ENCODE measurements at places on chromosomes 3 and 15.

DNA sequence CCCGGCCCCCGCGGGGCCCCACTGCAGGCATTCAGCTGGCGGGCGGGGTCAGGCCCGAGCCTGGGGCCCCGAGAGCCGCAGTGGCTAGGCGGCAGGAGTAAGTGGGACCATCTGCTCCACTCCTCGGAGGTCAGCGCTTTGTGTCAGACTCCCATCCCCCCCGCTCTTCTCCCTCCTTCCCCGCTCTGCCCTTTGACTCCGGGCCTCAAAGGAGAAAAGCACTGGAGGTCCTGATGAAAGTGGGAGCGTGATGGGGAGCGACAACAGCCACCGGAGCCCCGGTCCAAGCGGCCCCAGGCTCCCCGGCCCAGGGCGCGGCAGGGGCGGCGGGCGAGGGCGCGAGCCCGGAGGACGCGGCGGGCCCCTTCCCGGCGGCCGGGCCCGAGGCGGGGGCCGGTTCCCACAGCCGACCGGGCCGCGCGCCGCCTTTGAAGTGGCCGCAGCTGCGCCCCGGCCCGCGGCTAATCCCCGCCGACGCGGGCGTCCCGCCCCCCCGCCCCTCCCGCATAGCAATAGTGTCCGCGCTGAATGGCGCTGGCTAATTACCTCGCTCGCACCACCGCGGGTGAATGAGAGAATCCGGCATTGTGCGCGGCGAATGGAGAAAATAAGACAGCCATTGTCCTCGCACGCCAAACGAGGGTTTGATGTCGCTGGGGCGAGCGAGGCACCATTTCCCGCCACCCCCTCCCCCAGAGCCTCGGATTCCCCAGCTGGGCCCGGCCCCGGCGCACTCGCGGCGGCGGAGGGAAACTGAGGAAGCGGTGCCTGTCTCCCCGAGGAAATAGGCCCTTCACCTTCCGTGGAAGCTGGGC lies 22.4 kb downstream of the IGDCC3 start:
- no peak for DNase-seq

GRCh38 chr3:134985864-134986715 lies 191.0 kb downstream of the EPHB1 start:
- DNase-seq = no peak

DNA sequence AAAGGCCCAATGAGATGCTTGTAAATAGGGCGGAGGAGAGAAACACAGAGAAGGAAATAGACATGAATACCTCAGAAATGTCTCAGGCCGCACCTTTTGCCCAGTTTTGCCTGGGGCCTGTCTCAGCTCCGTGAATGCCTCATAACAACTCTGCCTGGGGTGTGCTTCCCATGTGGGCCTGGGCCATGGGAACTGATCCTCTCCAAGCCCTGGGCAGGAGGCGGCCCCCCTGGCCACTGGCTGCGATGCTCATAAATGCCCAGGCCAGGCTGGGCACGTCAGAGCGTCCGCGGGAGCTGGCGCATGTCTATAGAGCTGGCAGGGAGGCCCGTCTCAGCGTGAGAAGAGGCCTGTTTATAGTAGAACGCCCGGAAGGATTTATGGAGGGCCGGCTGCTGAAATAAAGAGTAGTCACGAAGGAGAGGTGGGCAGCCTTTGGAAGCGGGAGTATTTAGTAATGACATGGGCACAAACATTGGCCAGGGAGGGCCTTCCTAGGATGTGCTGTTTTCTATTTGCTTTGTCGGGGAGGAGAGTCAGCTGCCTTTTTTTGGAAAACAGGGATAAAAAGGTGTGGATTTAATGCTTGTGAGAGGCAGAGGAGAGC lies 85.9 kb upstream of the IGF1R start:
- DNase-seq = no peak

DNA sequence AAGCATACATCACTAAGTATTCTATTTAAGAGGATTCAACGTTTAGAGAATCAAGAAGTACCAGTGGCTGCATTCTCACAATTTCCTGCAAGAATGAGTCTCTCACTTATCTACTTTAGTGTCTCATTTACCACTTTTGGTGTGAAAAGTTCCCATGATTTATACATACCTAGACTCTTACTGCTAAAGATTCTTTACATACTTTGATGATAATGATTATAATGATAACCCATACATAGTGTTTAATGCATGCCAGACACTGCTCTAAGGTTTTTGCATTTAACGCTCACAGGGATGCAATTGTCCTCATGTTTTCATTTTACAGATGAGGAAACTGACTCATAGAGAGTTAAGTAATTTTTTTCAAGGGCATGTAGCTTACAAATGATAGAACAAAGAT lies 133.6 kb downstream of the TMEM108 start:
- no peak for DNase-seq

GRCh38 chr15:78274994-78275393 lies 10.6 kb downstream of the DNAJA4 start:
- no peak for DNase-seq

DNA sequence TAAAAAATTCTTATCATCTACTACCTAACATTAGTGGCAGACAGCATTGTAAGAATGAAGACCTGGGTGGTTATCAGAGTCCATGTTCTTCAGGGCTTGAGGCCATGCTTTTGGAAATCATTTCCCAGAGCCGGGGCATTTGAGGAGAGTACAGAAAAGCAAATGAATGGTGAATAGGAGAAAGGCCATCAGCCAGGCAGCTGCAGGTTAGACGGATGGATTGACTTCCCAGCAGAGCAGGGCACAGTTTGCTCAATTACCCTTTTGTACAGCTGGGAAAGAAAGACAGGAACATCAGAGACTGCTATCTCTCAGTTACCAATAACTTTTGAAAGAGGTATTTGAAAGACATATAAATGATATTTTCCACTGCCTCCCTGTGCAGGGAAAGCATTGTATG lies 135.6 kb downstream of the ALCAM start:
- no peak for DNase-seq

GRCh38 chr3:129623447-129624118 lies 17.1 kb upstream of the PLXND1 start:
- DNase-seq = no peak

DNA sequence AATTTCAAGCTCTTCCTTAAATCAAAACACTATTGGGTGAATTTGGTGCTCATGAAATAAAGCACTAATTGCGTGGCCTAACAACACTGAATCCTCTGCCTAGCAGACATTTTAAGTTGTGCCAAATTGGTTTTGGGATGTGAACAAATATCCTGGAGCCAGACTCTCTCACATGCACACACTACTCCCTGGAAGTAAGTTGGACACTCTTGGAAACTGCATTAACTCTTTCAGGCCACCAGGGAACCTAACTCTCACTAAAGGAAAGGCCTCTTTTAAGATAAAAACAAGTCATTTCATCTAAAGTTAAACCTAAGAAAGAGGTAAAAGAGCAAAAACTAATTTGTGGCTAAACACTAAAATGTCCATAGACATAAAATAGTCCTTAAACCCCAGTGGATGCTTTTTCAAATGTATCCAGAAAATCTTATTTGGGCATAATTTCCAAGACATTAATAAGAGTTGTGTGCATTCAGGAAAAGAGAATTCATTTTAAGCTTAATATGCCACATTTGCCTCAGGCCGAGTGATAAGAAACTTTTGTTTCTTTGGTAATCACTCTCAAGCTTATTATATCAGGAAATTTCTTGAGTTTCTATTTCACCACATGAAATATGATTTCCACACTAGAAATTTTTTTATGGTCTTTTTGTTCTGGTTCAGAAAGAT lies 61.8 kb downstream of the ZBTB20 start:
- DNase-seq = no peak

DNA sequence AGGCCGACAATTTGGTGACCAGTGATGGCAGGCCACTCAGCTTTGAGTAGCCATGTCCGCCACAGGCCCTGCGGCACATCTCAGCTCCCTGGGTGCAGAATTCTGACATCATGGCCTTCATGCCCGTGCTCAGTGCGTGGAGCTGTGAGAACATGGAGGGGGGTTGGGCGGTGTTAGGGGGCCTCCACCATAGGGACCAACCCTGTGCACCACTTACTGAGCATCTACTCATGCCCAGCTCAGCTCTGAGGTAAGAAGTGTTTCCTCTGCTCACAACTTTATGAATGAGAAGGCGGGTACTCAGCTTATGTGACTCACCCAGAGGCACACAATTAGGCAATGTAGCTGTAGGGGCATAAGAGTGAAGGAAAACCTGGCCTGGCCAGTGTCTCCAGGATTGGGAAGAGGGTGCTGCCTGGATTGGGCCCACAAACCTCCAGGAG lies 10.5 kb downstream of the ACOX2 start:
- DNase-seq = no peak

- no peak for DNase-seq
These were observed 174.1 kb downstream of the UACA start for GRCh38 chr15:70589221-70589620.

GRCh38 chr3:48765376-48765775 lies 48.4 kb upstream of the IP6K2 start:
- no peak for DNase-seq

GRCh38 chr15:99668533-99669182 lies 64.6 kb downstream of the LYSMD4 start:
- DNase-seq = no peak

GRCh38 chr3:37622999-37623883 lies 238.4 kb upstream of the CTDSPL start:
- no peak for DNase-seq

GRCh38 chr15:90099072-90099867 lies 3.0 kb downstream of the IDH2 start:
- DNase-seq = no peak

Measured in activated CD8-positive, alpha-beta memory T cell treated with anti-CD3 and anti-CD28 coated beads for 1 hour (primary cell).